T-helper 1 cell (primary cell): ENCODE measurements at places on chromosomes 13 and 19.

- DNase-seq: no peak
Observed at GRCh38 chr19:54324071-54324470, 11.1 kb upstream of the LILRA5 start.

GRCh38 chr19:1783354-1783753 is 28.7 kb downstream of the ATP8B3 start:
- no peak for DNase-seq

GRCh38 chr13:106415442-106415841 is 120.0 kb downstream of the EFNB2 start:
- no peak for DNase-seq

DNA sequence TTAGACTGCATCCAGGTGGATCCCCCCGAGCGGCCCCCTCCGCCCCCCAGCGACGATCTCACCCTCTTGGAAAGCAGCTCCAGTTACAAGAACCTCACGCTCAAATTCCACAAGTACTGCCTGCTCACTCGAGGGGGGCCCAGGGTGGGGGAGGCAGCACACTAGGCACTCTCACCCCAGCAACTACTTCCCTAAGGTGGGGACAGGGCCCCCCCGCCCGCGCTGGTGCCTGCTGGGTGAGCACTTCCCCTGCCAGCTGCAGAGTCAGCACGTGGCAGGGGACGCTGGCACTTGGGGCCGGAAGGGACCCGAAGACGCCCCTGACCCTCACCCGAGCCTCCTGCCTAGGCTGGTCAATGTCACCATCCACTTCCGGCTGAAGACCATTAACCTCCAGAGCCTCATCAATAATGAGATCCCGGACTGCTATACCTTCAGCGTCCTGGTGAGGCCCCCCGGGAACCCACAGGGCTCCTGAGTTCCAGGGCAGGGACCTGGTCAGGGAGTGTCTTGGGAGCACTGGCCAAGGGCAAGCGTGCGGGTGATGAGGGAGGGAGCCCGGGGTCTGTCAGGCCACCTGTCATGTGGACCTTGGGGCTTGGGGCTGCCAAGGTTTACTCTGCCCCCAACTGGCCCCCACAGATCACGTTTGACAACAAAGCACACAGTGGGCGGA is 5.2 kb downstream of the MCOLN1 start:
- no peak for DNase-seq

DNA sequence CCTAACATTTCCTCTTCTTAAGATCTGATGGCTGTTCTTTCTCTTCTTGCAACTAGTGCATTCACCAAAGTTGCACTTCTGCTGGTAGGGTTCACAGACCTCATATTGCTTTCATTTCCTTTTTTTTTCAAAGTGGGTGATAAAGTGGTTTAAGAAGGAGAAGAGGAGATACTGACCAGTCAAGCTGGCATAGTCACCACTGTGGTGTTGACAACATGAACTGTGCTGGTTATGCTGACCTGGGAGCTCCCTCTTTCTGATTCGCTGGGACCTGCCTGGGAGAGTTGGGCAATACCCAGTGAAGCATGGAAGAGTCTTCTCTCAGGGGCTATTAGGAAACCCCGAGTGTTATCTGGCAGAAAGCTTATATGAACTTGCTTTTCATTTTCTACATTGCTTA is 222.9 kb downstream of the SLITRK5 start:
- no peak for DNase-seq

DNA sequence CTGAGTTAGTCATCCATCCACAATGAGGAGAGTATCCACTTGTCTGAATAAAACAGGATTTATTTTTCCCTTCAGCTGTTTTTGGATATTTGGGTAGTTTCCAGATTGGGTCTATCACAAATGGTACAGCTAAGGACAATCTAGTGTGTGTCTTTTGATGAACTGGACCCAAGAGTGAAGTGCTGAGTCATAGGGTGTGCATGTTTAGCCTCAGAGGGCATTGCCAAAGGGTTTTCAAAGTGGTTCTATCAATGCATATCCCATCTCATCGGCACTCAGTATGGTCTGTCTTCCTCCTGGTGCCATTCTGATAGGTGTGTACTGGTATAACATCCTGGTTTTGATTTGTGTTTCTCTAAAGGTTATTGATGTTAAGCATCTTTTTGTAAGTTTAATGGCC is 62.3 kb downstream of the GSX1 start:
- no peak for DNase-seq

DNA sequence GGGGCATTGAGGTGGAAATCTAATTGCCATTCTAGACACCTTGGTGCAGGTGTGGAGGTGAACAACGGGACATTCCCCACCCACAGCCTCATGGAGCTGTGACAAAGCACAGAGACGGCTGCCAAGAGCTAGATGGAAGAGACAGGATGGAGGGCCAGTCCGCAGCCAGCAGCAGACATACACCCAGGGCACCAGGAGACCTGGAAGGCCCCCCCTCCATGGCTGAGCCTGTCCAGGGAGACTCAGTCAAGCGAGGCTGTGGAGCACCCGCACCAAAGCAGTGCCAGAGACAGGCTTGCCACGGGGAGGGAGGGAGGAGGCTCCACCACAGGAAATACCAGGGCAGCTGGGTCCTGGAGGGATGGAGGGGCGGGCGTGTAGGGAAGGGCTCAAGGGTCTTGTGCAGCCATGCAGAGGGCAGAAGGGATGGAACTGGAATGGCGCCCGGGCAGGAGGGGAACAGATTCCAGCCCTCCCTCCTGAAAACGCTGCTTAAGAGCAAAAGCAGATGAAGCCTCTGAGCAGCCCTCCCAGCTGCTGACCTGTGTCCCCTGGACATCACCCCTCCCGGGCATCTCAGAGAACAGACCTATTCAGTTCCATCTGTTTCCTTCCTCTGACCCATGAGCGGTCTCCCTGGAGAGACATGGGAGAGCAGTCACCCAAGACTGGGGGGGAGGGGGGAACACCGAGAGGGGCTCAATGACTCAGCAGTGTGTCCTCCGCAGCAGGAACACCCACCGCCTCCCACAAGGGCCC is 14.4 kb downstream of the EPS15L1 start:
- DNase-seq: no peak
